T follicular helper cell (primary cell): ENCODE measurements at places on chromosomes 5 and 9.

DNA sequence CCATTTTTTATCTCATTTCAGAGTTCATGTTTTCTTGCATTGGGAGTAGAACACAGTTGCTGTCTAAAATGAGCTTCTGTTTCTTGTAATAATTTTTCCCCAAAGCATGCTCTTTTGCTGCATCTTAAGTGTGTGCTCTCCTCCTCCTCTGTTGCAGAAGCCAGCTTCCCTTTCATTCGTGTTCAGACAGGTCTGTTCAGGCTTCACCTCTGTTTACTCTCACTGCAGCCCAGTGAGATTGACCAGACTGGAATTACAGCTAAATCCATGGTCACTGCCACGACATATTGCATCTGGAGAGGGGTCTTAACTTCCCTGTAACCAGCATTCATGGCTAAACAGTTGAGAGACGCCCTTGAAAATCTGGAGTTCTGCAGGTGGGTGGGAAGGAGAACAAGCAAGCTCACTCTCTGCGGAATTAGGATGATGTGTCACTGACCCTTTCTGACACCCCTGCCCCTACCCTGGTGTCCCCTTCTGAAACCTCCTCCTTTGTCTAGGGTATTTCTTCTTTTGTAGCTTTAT is 223.2 kb downstream of the FSTL4 start:
- DNase-seq: no peak

- DNase-seq: no peak
Measured at GRCh38 chr9:91948597-91949391, 1.2 kb downstream of the ROR2 start.

GRCh38 chr5:119327018-119327417 is 28.8 kb upstream of the TNFAIP8 start:
- DNase-seq: no peak

GRCh38 chr5:127801751-127802476 is 98.7 kb downstream of the CCDC192 start:
- DNase-seq: no peak

GRCh38 chr5:118293378-118293777 is 695.0 kb downstream of the DTWD2 start:
- no peak for DNase-seq

DNA sequence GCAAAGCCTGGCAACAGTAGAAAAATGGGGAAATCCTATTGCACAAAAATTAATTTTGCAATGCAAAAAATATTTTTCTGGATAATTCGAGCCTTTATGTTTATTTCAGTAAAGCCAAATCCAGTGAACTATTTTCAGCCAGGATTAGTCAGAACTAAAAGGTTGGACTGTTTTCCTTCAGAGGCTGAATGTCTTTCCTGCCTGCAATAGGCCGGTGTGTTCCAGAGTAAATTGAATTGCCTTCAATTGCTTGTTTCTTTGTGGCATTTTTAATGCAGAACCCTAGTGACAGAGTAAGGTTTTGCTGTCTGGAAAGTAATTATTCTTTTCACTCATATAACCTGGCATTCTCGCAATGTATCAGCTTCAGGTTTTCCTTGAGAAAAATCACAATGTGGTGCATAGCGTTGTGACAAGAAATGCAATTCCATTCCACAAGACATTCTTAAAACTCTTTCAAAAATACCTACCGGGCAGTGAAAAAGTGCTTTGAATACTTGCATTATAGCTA is 183.7 kb downstream of the GLIS3 start:
- no peak for DNase-seq

DNA sequence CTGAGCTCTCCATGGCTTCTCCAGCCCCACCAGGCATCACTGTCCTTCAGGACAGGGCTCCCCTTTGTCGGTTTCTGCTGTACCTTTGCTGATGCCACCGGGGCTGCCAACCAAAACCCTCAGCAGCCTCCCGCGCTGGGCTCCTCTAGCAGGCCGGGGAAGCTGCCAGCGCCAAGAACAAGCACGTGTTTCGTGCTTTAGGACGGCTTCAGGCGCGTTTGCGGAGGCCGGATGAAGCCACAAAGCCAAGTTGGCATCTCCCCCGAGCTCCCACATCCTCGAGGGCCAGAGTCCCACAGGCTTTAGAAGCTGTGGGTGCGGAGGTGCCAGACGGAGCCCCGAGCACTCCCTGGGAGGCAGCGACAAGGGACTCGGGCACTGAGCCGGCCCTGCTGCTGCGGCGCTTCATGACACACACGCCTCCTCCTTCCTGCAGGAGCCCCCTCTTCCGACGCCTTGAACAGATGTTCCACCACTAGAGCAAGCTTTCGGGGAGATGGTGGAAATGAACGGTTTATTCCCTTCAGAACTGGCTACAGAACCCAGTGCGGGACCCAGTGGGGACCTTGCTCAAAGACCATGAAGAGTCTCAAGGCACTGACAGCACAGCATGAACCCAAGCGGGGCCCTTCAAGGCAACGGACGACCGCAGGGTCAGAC is 36.7 kb downstream of the SARDH start:
- DNase-seq: peak; percentile 43

DNA sequence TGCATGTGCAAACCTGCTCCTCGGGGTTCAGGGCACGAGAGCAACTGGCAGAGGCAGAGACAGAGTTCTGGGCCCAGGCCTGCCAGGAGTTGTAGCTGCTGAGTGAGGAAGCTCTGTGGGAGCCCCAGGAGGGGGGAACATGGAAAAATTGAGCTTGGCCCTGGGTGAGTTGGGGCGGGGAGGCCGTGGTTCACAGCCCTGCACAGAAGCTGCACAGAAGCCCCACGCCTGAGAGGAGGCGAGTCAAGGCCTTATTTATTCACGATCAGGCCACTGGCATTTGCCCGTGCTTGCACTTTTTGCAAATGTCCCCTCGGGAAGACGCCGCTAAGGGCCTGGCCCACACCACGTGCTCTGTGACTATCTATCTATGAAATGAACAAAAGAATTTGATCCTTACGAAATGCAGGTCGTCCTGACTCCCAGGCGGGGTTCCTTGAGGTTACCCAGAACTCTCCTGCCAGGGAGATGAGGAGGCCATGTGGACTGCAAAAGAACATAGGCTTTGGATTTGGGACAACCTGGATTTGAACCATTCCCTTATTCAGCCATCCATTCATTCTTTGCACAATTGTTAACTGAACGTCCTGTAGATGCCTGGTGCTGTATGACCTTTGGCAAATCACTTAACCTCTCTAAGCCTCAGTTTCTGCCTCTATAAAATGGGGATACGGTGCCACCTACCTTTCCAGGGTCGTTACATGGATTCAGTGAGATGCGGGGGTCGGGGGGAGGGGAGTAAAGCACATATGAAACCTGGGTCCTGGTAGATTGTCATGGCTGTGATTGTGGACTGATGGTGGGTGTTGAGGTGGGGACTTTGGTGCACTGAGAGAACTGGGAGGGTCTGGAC is 17.9 kb downstream of the COL27A1 start:
- no peak for DNase-seq

DNA sequence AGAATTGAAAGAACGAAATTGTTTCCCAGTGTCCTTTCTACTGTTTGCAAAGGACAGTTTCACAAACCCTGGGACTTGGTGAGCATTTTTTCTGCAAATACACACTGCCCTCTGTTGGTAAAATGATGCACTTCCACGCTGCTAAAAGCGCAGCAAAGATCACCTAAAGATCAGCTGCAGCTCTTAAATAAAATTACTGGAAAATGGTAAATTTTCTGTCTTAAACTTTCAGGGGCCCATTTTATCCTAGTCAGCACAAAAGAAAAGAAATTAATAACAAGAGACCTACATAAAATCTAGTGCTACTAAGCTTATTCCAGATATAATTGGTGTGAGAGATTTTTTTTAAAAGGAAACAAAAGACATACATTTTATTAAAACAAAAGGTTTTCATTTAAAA is 566.0 kb downstream of the CAAP1 start:
- no peak for DNase-seq

DNA sequence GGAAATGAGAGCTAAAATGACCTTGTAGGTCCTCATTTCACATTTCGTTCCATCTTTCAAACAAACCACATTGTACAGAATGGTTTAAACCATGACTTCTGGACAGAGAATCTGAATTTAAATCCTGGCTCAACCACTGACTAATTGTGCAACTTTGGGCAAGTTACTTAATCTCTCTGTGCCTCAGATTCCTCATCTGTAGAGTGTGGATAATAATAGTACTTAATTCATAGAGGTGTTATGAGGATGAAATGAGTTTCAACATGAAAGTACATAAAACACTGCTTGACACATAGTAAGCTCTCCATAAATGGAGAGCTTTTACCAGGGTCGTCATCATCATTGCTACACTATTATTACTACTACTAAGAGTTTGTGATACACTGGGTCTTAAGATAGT is 46.3 kb upstream of the FOXE1 start:
- DNase-seq: no peak

- DNase-seq: no peak
Measured at GRCh38 chr5:113735751-113736150, 222.3 kb downstream of the YTHDC2 start.

DNA sequence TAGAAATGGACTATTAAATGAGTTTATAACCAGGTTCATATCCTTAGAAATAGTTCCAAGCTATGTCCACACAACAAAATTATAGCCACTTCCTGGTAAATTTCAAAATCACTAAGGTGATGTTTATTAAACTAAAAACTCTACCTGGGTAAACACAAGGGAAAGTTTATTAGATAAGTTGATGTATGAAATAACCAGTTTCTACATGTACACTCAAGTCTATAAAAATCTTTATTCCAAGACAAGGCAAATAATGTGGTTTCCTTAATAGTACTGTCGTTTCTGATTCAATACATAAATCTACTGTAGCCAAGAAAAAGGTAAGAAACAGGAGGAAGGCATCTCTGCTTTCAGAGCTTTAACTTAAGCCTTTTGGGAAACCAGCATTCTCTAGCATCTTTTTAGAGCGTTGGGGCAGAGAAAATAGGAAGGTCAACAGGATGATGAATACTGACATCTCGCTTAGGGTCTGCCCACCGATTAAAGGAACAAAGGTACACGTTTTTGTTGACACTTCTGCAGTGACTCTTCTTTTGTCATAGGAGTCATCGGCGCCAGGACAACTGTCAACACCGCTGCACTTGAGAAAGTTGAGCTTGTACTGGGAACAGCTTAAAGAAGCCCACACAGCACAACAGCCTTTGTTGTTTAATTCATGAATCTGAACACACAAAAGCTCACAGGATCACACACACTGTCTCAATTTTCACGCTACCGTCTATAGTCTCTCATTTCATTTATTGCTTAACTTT is 513.6 kb downstream of the SLCO4C1 start:
- no peak for DNase-seq

DNA sequence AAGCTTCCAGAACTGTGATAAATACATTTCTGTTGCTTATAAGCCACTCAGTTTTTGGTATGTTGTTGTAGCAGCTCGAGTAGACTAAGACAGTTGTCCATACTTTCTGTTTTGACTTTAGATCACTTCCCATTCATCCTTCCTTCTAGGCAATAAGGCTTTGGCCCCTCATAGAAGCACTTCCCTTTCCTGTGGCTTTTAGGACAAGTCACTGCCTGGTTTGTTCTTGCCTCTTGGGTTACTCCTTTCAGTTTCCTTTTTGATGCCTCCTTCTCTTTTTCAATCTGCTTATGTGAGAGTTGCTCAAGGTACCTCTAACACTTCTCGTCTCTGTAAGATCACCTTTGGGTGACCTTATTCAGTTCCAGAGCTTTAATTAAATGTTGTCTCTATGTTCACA is 72.4 kb upstream of the NTRK2 start:
- DNase-seq: no peak

GRCh38 chr5:93924628-93925027 is 183.2 kb upstream of the POU5F2 start:
- DNase-seq: no peak

GRCh38 chr9:107730666-107731065 is 241.1 kb upstream of the KLF4 start:
- no peak for DNase-seq

GRCh38 chr5:176562189-176562588 is 13.0 kb downstream of the CDHR2 start:
- DNase-seq: no peak

- DNase-seq: no peak
Measured at GRCh38 chr5:107072440-107072839, 598.3 kb downstream of the EFNA5 start.

- DNase-seq: no peak
Measured at GRCh38 chr5:159560088-159560487, 229.8 kb upstream of the IL12B start.

GRCh38 chr9:114155995-114156656 is 789 bp downstream of the COL27A1 start:
- DNase-seq: no peak

DNA sequence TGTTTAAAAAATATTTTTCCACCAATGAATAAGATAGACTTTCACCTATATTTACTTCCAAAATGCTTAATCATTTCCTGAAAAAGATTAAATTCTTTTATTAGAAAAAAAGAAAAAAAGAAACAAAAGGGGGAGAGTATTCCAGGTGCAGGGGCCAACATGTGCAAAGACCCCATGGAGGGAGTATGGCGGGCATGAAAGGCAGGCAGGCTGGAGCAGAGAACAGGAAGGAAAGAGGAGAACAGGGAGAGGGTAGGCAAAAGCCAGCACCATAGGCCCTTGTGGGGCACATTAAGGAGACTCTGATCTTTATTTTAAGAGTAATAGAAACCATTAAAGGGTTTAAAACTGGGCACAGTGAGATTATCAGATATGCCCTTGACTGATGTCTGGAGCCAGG is 16.5 kb upstream of the SAP30L start:
- no peak for DNase-seq

- no peak for DNase-seq
Measured at GRCh38 chr9:137506274-137506673, 43.9 kb downstream of the PNPLA7 start.

GRCh38 chr9:133252301-133253020 is 22.5 kb downstream of the ABO start:
- no peak for DNase-seq

DNA sequence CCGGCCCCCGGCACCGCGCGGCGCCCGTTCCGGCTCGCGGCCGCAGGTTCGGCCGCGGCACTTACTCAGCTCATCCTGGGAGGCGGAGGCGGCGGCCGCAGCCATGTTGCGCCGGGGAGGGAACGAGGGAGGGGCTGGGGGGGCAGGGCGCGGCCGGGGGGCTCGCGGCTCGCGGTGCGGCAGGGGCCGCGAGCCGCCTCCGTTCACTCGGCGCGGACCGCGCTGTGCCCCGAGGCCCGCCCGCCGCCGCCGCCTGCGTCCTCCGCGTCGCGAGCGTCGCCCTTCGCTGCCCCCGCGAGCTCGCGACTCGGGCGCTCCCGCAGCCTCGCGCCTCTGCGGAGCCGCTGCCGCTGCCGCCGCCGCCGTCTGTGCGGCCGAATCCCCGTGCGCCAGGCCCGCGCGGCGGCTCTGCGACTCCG is 735 bp downstream of the ECPAS start:
- DNase-seq: peak; percentile 33

- DNase-seq: no peak
Measured at GRCh38 chr9:75418518-75418917, 330.2 kb downstream of the OSTF1 start.

DNA sequence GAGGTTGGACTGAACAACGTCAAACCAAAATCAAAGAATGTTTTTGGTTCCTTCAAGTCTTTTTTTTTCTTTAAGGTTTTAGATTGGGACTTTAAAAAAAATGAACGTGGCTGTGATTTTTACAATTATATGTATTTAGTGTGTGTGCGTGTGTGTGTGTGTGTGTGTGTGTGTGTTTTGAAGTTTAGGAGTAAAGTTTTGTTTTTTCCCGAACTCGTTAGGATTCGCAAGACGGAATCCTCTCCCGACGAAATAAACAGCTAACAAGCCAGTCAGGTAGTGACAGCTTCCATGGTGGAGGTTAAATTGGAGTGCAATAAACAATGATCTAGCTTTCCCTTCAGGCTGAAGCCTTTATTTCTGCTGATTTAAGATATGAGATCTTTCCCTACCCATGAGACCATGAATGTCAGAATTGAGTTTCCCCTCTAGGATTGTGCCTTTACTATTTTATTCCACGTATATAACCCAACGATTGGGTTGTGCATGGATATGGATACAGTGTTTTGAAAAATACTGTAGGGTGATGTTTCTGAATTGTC is 1.2 kb downstream of the KIAA1958 start:
- DNase-seq: no peak
